Caudate nucleus (tissue), 63 donors: ENCODE measurements at places on chromosomes 5 and 9.

GRCh38 chr5:163509291-163509951, 4.0 kb downstream of the MAT2B start:
- DNase-seq = no peak

- DNase-seq = no peak
These were observed 4.3 kb upstream of the RNF44 start for GRCh38 chr5:176541338-176542134.

- no peak for DNase-seq
These were observed 32.6 kb downstream of the TTLL11 start for GRCh38 chr9:122060481-122060880.

- DNase-seq = no peak
These were observed 1187.1 kb upstream of the WWC1 start for GRCh38 chr5:167104351-167104750.
